Stimulated activated CD4-positive, alpha-beta T cell treated with anti-CD3 and anti-CD28 coated beads, Interleukin-15, amount 100 ng/mL, for 1 hour (primary cell): ENCODE measurements at places on chromosomes 16 and 17.

GRCh38 chr16:80932708-80933095 is 74.0 kb downstream of the CMC2 start:
- no peak for DNase-seq

DNA sequence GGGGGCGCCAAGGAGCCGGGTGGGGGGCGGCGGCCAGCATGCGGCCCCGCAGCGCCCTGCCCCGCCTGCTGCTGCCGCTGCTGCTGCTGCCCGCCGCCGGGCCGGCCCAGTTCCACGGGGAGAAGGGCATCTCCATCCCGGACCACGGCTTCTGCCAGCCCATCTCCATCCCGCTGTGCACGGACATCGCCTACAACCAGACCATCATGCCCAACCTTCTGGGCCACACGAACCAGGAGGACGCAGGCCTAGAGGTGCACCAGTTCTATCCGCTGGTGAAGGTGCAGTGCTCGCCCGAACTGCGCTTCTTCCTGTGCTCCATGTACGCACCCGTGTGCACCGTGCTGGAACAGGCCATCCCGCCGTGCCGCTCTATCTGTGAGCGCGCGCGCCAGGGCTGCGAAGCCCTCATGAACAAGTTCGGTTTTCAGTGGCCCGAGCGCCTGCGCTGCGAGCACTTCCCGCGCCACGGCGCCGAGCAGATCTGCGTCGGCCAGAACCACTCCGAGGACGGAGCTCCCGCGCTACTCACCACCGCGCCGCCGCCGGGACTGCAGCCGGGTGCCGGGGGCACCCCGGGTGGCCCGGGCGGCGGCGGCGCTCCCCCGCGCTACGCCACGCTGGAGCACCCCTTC is 484 bp downstream of the FZD2 start:
- no peak for DNase-seq

DNA sequence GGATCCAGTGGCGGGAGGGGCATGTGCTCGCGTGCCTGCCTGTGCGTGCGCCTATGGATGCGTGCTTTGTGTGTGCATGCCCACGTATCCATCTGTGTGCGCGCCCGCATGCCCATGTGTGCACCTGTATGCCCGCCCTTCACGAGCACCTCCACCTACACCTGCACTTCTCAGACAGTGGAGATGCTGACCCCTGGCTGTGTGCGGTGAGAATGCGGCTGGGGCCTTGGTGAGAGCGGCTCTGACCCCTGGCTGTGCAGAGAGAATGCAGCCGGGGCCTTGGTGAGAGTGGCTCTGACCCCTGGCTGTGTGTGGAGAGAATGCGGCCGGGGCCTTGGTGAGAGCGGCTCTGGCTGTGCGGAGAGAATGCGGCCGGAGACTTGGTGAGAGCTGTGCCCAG is 33.9 kb downstream of the AXIN1 start:
- no peak for DNase-seq

DNA sequence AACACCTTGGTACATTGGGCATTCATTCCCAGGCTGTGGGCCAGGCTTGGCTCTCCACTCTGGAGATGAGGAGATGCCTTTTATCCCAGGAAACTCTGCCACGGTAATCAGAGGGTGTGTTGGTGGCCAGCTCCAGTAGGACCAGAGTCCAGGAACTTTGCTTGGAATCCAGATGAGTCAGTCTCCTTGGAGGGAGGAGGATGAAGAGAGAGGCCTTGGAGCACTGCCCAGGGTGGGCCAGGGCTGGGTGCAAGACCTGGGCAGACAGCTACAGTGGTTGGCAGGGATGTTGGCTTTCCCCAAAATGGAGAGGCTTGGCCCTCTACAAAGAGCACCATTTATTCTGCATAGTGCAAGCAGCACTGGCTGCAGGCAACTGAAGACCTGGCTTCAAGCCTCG is 209.0 kb downstream of the RGS9 start:
- no peak for DNase-seq

DNA sequence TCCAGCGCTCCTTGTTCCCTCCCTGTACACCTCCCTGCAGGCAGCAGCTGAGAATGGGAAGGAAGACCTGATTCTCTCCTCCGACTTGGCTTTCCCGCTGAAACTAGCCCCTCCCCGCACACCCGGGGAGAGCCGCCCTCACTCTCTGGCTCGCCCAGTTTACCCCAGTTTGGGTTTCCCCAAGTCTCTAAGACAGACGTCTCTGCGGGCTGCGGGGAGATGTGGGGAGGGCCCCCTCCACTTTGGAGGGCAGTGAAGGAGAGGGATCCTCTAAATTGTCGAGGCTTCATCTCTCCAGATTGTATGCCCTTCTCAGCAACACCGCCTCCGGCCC is 797 bp downstream of the GRB7 start:
- DNase-seq, result no peak
